ENCODE measurements at places on chromosomes 6 and 20. TPM values are rescaled to one million over a fixed set of nuclear protein-coding genes. Genes with fewer than 3 reads are reported as not detected.

DNA sequence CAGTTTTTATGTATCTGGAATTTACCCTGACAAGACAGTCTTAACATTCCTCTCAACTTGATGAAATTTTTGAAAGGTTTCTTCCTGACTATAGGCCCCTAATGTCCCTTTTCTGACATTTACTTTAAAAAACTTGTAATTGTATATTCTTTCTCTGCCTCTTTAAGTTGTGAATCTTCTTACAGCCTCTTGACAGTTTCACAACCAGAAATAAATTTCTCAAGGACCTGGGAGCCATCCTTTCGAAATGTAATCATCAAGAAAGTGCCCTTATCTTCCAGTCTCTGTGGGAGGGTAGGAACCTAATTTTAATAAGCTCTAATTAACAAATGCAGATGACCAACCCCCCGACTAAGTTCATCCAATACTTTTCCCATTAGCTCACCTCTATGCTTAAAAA lies 403.6 kb upstream of the GJE1 start:
- no peak for DNase-seq

DNA sequence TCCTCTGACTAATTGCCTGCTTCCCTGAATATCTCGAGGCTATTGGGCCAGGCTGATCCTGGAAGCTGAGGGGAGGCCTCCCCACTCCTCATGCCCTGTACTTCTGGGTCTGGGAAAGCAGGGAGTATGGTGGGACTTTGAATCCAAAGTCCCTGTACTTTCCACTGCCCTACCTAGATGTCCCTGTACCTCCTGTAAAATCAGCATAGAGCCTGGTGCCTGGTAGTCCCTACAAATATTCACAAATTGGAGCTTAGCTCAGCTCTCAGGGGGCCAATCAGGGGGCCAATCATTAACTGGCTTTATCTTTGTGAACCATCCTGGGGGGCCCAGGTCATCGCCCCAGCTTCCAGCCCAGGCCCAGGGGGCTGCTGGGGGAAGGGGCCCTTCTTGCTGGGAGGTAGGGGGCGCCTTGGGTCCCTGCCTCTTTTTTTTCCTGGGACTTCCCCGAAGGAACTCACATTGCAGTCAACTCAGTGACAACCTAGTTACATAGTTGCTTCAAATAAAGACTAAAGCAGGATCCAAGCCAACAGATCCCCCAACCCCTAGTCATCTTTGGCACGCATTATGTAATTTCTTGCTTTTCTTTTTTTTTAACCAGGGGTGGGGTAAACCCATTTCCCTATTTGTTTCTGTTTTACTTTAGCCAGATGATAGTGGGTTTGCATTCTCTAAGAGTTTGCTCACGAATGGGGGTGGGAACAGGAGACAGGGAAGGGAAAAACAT lies 6.9 kb upstream of the VEGFA start:
- no peak for DNase-seq

DNA sequence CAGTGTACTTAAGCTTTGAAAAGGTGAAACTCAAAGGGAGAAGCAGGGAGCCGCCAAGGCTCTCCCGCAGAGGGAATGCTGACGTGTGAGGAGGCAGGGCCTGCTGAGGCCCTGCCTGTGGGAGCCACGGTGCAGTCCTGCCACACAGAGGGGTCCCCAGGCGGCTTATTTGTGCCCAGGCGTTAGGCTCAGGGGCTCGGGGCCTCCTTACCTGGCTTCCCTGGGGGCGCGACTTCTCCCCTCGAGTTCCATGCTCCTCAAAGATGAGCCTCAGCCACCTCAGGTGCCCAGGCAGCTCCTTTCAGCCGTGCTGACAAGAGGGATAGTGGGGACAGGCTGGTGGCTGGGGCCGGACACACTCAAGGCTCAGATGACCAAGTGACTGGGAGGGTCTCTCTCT lies 2.2 kb upstream of the KIF25 start:
- DNase-seq = no peak

GRCh38 chr6:14849185-14849584 lies 396.7 kb upstream of the JARID2 start:
- no peak for DNase-seq

DNA sequence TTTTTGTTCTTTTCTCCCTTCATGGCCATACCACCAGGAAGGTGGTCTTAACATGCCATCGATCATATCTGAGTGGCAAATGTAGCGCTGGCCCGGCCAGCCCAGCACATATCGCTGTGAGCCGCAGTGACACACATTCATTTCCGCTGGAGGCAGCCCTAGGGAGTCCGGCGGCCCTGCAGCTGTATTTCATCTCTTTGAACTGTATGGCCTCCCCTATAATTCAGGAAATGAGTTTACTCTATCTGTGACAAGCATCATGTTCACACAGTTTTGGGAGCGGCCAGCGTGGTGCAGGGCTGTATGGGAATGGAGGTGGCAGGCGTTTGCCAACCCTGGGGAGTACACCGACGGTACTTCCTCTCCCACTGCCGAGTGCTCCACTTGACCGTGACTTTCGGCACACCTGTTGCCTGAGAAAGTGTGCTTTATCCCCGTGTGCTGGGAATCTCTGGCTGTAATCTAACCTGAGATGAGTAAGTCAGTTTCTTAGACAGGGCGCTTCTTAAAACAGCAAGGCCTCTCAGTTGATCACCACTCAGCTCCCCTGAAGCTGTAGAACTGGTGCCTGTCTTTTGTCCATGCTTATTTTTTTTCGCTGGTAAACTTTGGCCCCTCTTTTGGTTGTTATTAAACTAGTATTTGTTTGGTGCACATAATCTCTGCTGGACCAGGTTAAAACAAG lies 257.1 kb upstream of the TAB2 start:
- peak; percentile 63 for DNase-seq

- no peak for DNase-seq
Measured at GRCh38 chr6:118804091-118804490, 89.9 kb upstream of the ASF1A start.

DNA sequence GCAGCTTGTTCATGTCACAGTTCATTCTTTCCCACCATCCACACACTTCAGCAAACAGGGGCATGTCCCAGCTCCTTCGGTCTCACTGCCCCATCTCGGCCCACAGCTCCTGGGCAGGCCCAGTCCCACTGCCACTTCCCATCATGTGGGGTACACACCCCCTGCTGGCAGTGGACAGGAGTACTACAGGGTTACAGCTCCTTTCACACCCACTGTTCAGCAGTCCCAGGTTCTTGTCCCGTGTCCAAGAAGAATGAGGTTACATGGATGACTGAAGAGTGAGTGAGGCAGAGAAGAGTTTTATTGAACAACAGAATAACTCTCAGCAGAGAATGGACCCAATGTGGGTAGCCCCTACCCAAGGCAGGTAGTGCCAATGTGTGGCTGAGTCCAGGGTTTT lies 77.8 kb upstream of the SMLR1 start:
- no peak for DNase-seq

GRCh38 chr20:35503281-35503680 lies 26.2 kb downstream of the C20orf173 start:
- no peak for DNase-seq

DNA sequence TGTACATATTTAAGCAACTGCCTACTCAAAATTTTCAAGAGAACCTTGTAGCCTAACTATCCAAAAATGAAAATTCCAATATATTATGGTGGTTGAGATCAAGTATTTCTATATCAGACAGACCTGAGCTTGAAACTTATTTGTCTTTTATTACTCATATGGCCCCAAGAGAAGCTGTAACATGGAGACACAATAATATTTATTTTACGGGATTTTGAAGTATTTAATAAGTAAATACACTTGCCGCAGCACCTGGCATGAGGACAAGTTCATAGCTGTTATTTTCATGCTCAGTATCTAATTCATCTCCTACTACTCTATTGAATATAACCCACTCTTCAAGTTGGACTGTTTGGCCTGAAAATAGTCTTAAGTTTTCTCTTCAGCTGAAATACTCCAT lies 28.0 kb downstream of the PTPRK start:
- DNase-seq = no peak

FAM83B gene
- not detected for total RNA-seq

OARD1 gene
- 33.7 TPM for total RNA-seq

LKAAEAR1 gene
- total RNA-seq = 0.25 TPM

All from activated T-helper 2 cell treated with anti-CD3 and anti-CD28 coated beads, Interferon-gamma antibody, Interleukin-2, Interleukin-4, amounts not matched to agents 10 μg/mL and 5 μg/mL and 100 μg/mL, durations not matched to agents 14 hours and 24 hours and 36 hours (primary cell).